ENCODE measurements at places on chromosomes 3 and 15. TPM values are rescaled to one million over a fixed set of nuclear protein-coding genes. Genes with fewer than 3 reads are reported as not detected.

The CDC25A gene
- 0.87 TPM for total RNA-seq

The LCTL gene
- total RNA-seq: not detected

The C3orf70 gene
- total RNA-seq: 2.9 TPM

The HES1 gene
- 38.9 TPM for total RNA-seq

The MAP6D1 gene
- 0.48 TPM for total RNA-seq

The LHFPL4 gene
- total RNA-seq: not detected

The ZNF770 gene
- total RNA-seq: 27.2 TPM

The DUOXA1 gene
- total RNA-seq: 1.8 TPM

The CD200 gene
- 6.0 TPM for total RNA-seq

The SQOR gene
- total RNA-seq: 62.1 TPM

The PARP3 gene
- total RNA-seq: 19.7 TPM

The CELSR3 gene
- 0.64 TPM for total RNA-seq

The SI gene
- 1.0 TPM for total RNA-seq

The C3orf33 gene
- 2.7 TPM for total RNA-seq

The LNP1 gene
- total RNA-seq: 1.3 TPM

The CLDN18 gene
- total RNA-seq: not detected

The EPHA3 gene
- 2.8 TPM for total RNA-seq

Data from mesenteric fat pad (tissue), 1 donor.